Activated T-cell treated with anti-CD3 and anti-CD28 coated beads for 24 hours (primary cell): ENCODE measurements at places on chromosomes 1 and 21.

DNA sequence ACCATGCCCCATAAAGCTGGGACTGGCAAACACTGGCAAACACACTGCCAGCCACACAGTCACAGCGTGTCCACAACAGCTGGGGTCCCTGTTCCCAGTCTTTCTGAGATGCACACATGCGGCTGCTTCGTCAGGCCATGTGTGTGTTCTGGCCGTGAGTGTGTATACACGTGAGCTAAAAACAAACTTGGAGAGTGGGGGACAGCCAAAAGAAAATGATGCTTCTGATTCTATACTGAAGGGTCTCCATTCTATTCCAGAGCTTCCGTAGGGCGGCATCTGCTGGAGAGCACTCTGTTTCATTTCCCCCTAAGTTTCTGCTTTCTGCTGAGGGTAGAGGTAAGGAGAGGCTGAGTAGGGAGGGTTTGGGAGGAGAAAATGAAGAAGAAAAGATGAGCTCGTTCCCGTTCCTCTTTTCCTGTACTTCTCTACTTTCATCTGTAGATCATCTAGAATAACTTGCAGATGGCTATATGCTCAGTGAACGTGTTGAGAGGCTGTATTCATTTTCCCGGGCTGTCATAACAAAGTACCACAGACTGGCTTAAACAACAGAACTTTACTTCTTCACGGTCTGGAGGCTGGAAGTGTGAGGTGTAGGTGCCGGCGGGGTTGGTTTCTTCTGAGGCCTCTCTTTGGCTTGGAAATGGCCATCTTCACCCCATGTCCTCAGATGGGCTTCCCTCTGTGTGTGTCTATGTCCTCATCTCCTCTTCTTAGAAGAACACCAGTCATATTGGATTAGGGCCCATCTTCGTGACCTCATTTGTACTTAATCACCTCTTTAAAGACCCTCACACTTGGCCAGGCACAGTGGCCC, 151.6 kb downstream of the TOMM20 start:
- DNase-seq, result no peak

DNA sequence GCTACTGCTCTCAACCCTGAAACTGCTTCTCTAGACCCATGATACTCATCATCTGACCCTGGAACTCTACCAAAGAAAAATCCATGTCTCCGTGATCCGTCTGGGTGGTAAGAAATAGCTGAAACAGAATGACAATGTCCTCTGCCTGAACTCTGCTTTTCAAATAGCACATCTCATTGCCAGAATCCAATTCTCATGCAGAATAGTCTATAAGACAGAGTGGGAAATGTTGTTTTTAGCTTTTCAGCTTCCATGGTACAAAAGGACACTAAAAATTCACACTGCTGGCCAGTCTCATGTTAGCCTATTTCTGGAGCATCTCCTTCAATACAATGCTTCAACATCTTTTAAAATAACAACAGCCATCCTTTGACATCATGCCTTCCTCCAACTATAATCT, 1355.8 kb upstream of the PRMT6 start:
- no peak for DNase-seq

- no peak for DNase-seq
These were observed 50.7 kb downstream of the GALNT2 start for GRCh38 chr1:230117694-230118093.

DNA sequence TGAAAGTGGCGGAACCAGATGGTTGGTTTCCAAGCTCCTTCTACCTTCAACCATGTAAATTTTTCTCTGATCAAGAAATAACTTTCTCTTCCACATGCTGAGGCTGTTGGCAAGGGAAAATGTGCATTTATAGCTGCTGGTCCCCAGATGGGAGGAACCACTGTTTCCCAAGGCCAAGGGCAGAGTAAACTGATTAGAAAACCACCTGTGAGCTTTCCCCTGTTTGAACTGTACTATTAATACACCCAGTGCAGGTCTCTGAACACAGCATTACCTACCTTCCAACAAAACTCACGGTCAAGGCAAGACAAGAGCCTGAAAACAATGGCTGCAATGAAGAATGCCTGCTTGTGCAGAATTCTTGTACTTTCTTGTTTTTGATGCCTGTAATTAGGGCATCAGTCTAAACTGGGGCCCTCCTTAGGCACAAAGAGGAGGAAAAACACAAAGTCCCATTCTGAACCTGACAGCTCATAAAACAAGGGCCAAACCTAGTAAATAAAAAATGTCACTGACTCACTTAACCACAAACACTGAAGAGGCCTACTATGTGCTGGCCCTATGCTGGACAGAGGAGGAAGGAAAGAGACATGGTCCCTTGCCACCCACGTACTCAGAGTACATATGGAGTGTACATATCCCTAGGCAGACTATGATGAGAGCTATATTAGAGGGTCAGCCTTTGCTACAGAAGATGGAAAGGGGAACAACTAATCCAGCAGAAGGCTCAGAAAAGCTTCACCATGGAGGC, 2.6 kb downstream of the MKNK1 start:
- DNase-seq, result no peak

- no peak for DNase-seq
These were observed 40.5 kb upstream of the SRP9 start for GRCh38 chr1:225737161-225737560.

- DNase-seq, result no peak
These were observed 189.5 kb downstream of the RASAL2 start for GRCh38 chr1:178283409-178283808.

DNA sequence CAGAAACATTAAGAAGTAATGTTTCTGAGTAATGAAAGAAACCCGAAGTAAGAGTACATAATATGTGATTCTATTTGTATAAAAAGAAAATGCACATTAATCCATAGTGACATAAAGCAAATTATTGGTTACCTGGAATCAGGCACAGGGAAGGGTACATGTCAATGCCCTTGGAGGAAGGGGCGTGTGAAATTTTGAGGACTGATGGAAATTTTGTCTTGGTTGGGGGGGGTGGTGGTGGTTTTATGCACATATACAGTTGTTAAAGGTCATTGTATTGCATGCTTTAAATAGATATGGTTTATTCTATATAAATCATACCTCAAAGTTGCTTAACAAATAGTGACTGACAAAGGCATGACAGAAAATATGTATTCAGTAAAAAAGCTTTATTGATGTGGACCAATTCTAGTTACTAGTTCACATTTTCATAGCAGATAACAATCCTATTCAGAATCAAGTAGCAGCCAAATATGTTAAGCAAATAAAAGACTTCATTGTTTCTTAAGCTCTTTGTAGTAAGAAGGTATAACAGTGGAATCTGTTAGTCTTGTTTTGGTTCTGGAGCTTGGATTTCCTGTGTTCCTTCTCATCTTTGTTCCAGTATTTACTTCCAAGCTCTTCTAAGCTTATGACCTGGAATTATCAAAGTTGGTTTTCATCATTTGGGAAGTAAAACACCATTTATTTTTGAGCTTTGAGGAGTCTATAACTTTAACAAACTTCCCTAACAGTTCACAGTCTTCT, 15.1 kb downstream of the BACH1 start:
- DNase-seq, result no peak

- no peak for DNase-seq
These were observed 71.5 kb downstream of the NR5A2 start for GRCh38 chr1:200099040-200099439.

DNA sequence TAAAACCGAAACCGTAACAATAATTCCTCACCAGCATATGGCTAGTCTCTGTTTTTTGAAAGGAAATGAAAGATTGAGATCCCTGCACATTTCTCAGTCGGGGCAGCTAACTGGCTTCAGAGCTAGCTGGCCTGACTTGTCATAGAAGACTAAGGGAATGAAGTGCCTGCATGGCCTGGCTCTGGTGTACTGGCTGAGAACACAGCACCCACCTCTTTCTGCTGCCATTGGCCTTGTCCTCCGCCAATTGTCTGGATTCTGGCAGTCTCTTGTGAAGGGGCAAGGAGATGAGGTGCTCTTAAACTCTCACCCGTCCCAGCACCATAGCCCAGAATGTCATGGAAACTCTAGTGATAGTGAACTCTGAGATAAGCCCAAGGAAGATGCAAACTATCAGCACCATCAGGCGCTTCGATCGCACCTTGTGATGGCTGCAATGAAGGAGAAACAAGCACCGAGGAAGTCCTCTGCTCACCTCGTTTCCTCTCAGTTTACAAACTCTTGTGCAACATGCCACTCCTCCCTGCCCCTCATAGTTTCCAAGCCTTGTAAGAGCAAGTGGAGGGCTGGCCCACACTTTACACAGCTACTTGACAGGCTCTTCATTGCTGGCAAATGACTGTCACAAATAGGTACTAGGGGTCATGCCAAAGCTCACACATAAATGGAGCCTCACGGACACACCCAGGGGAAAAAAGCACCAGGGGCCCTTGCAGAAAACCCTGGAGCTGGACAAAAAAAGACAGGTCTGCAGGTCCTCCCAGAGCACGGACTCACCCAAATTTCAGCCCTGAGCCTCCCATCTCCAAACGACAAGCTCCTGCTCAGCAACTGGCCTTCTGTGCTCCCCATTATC, 16.4 kb downstream of the INPP5B start:
- DNase-seq, result peak; percentile 23
